Activated T-cell treated with anti-CD3 and anti-CD28 coated beads for 4 hours (primary cell): ENCODE measurements at places on chromosomes 12 and 14.

DNA sequence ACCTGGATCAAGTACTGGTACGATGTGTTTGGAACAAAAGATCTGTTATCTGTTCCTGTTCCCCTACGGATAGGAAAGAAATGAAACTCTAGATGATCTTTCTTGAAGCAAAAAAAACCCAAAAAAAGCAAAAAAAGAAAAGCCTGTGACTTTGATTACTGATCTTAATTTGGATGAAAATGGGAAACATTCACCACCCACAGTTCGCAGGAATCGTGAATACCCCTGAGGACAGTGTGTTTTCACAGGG is 138.7 kb upstream of the LMNTD1 start:
- no peak for DNase-seq

DNA sequence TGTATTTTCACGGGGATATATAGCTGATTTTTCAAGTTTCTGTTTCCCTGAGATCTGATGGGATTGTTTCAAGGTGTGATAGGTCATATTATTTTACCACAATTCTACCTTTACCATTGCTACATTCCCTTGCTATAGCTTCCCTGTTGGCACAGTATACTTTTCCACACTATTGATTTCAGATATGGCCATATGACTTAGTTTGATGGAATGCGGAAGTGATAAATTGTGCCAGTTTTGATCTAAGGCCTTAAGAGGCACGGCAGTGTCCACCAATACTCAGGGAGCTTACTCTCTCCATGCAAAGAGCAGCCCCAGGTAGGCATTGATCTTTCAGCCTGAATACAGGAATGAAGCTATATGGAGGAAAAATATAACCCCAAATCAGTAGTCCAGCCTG is 315.7 kb downstream of the SLC16A7 start:
- DNase-seq = no peak

DNA sequence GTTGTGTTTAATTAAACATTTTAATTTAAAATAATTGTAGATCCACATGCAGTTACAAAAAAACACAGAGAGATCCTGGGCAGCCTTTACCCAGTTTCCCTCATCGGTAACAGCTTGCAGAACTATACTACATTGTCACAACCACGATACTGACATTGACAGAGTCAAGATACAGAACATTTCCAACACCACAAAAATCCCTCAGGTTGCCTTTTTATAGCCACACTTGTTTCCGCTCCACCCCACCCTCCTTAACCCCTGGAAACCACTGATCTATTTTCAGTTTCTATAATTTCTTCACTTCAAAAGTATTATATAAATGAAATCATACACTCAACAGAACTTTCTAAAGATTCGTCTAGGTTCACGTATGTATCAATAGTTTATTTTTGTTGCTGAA is 458.8 kb upstream of the SOX5 start:
- DNase-seq = no peak

GRCh38 chr12:59999291-59999690 is 403.5 kb downstream of the SLC16A7 start:
- DNase-seq = no peak

- DNase-seq = no peak
Measured at GRCh38 chr12:76259106-76259505, 89.1 kb downstream of the BBS10 start.

- DNase-seq = peak; percentile 4
Measured at GRCh38 chr12:29519585-29520182, 22.2 kb upstream of the OVCH1 start.

GRCh38 chr14:87067061-87067460 is 925.9 kb downstream of the GALC start:
- no peak for DNase-seq

DNA sequence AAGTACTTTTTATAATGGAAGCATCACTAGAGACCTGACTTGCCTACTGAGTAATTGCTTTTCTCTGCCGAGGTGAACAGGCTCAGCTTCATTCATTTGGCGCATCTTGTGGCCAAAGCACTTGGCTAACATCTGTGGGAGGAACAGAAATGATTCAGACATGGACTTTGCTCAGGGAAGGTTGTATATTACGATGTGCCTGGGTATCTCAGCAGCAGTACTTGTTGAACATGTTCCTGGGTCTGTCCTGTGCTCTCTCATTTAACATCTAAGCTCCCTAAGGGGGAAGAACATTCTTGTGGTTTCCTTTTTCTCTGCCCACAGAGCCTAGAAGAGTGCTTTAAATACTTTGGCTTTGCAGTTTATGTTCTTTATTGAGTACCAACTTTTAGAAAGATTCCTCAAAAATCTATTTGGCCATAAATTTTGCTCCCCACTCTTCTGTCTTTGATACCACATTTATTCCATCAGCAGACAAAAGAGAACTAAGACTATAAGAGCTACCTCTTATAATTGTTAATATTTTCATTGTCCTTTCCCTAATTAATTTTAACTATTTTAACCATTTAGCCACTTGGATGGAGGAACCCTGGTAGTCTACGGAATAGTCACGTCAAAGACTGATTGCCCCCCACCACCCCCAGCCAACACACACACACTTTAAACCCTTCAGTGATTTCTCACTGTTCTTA is 101.2 kb upstream of the EGLN3 start:
- no peak for DNase-seq

DNA sequence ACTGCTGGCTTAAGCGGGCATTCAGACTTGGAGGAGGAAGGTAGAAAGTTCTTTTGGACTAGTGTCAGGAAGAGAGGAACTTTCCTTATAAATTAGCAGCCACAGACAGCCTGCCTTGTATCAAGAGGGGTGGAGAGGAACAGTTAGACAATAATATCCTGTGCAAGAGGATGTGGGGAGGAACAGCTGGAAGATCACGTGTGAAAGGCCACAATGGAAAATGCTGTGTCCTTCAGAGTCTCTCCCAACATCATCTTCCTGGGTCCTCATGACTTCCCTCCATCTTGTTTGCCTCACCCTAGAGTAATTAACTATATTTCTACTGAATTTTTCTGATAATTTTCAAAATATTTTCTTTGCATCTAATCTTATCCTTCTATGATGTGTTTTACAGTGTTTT is 117.4 kb downstream of the MGAT4C start:
- no peak for DNase-seq

GRCh38 chr12:10012630-10013330 is 2.4 kb downstream of the CLEC12B start:
- no peak for DNase-seq

- DNase-seq = no peak
Measured at GRCh38 chr12:40560848-40561247, 131.4 kb upstream of the CNTN1 start.

DNA sequence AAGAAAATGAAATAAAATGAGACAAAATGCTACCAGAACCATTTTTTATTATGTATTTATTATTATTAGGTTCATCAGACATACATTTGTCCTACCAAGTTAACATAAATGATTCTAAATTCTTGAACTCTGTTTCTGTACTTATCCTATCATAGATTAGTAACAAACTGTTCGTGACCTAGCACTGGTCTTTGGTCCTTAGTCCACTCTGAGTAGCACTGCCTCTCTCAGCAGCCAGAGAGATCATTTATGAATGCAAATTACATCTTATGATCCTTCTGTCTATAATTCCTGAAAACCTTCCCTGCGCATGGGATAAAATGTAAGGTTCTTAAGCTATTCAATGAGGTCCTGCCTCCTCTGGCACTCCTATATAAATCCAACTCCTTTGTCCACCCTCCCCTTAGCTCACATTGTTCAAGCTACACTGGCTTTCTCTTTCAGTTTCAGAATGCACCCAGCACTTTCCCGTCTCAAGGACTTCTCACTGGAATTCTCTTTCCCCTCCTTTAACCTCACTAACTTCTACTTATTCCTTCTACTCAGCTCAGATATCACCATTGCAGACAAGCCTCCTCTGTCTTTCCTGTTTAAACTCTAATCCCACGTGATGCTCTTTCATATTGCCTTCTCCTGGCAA is 17.1 kb downstream of the PDZRN4 start:
- no peak for DNase-seq

DNA sequence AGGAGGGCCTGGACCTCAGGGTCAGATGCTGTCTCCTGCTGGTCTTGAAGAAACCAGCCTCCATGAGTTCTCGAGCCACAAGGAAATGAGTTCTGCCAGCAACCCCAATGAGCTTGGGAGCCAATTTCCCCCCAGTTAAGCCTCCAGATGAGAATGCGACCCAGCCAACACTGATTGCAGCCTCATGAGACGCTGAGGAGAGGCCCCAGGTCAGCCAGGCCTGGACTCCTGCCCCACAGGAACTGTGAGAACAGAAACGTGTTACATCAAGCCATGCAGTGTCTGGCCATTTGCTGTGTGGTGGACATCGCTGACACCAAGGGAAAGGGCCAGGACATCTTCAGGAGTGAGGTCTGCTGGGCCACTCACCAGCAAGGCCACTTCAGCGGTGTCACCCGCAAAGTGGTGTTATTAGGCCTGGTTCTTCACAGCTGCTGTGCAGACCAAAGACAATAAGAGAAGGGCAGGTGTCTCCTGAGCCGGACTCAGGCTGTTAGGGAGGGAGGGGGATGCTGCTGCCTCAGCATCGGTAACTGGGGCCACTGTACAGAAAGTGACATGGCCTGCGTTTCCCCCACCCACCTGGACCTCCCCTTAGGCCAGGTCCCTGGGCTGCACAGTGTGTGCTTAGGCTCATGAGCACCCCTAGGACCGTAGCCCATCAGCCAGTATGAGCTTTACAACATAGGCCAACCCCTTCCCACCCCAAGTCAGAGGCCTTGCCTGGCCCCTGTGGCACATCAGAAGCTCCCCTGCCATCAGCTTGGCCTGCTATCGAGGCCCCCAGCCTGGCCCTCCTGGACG is 272.4 kb upstream of the RTL1 start:
- DNase-seq = no peak

DNA sequence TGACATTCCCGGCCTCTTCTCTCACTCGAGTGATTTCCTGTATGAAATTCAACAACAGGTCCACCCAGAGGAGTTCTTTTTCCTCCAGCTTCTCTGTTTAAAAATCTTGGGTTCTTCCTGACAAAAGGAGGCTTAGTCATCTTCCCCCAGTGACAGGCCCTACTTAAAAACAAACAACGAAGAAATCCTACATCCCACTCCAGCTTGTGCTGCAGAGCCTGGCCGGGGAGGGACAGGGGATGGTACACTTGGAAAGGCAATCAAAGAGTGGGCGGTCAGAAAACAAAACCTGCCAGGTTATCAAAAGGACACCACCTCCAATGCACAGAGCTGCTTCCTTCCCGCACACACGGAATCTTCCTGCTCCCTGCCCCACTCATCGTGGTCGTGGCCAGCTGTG is 101.3 kb downstream of the CACNA1C start:
- no peak for DNase-seq

DNA sequence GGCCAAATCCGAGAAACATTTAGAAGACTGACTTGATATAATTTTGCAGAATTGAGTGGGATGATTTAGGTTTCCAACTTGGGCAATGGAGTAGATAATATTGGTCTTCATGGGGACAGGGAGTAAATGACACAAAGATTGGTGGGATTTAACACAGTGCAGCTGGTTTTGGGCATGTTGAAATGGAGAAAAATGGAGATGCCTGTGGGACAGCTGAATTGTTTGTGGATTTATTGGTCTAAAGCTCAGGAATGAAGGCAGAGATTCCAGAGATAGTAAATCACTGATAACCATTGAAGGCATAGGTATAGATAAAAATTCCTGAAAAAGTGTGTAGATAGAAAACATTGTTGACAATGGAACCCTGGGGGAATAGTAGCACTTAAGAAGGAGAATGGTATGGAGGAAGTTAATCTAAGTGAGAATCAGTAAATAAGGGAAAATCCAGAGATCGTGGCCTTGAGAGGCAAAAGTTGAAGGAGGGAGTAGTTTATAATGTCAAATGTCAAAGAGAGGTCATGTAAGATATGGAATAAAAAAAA is 120.9 kb upstream of the ATP2B1 start:
- DNase-seq = no peak

GRCh38 chr12:66103016-66103913 is 27.3 kb downstream of the LLPH start:
- no peak for DNase-seq

DNA sequence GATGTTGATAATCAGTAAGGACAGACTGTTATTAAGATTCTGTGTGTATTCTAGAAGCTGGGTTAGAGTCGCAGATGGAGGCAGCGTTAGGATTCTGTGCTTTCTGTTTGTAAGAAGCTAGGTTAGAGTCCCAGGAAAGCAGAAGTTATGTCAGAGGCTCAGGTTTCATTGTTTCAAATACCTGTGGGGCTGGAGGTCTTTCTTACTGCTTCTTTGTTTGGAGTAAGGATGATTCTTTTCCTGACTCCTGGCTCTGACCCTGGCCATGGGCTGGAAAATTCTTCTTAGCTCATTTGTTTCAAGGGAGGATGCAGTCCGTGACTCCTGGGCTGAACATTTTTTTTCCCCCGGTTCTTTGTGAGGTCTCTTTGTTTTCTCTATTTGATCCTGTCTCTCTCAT is 5.2 kb downstream of the MUCL1 start:
- no peak for DNase-seq

- DNase-seq = no peak
Measured at GRCh38 chr12:129127771-129128170, 274.5 kb downstream of the GLT1D1 start.

DNA sequence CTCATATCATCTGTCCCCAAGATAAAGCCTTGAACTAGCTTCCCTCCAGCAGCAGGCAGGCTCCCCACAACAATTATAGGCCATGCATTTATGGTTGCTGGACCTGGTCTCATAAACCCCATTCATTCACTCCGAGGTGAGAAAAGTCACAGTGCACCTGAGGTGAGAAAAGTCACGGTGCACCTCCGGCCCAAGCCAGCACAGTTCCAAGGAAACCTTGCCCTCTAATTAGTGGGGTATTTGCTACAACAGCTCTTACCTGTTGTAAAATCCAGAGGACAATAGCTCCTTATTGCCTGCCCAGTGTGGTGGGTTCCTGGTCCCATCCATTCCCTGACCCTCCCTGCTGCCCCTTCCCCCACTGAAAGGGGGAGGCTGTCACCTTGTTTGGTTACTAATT is 65.6 kb downstream of the FBXL14 start:
- DNase-seq = no peak

DNA sequence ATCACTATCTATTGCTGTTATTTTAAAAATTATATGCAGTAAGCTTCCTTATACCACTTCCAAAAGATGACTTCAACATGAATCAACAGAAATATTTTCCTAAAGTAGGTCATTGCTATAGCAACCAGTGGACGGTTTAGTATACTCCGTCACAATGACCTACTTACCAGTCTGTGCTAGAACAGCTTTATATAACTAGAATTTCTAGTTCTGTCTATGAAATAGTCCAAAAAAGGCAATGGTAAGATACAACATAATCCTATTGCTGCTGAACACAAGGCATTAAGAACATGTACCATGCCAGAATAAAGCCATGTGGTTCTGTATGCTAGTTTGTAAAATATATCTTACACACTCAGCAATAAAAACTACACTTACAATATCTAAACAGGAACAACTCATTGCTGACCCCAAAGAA is 40.7 kb upstream of the MTERF2 start:
- DNase-seq = no peak

GRCh38 chr12:123270214-123271000 is 1.2 kb downstream of the CDK2AP1 start:
- no peak for DNase-seq

GRCh38 chr12:39329876-39330275 is 113.0 kb downstream of the KIF21A start:
- no peak for DNase-seq
